ENCODE measurements at places on chromosomes 3 and 15.

GRCh38 chr3:185052631-185053030 lies 100.2 kb downstream of the C3orf70 start:
- DNase-seq: no peak

- DNase-seq: no peak
These were observed 15.1 kb upstream of the CBLB start for GRCh38 chr3:105883798-105884377.

GRCh38 chr3:133527081-133527715 lies 46.3 kb upstream of the CDV3 start:
- DNase-seq: no peak

GRCh38 chr3:120114981-120115380 lies 20.7 kb upstream of the GSK3B start:
- no peak for DNase-seq

Data from effector CD4-positive, alpha-beta T cell (primary cell).